ENCODE measurements at places on chromosomes 2 and 18.

GRCh38 chr2:34419856-34420255 lies 820.8 kb upstream of the FAM98A start:
- DNase-seq, result no peak

DNA sequence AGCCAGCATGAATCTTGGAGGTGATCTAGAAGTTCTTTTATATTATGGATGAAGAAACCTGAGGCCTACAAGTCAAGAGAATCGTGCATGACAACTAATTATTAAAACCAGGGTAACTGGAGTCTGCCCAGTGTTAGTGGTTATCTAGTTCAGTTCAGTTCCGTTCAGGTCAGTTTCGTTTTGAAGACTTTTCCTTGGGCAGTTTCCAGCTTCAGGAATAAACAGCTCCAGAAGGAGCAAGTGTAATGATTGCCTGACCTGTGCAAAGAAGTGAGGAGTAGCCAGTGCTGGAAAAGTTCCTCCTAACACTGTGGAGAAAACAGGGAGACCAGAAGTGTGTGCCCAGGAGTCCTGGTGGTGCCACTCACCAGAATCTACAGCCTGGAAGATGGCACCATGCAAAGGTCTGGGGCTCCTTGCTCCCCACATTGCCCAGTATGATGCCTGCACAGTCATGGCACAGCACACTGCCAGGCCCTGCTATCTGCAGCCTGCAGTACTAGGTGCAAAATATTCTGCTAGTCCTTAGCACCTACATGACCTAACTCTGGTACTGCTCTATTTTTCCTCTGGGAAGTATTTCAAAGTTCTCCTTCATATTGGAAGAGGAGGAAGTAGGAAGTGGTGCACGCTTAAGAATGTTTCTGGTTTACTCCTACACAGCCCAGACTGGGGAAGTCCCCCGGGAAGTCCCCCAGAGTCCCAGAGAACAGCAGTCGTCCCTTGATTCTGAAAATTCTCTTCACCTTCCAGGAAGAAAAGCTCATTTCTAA lies 65.8 kb downstream of the SUMO1 start:
- no peak for DNase-seq

DNA sequence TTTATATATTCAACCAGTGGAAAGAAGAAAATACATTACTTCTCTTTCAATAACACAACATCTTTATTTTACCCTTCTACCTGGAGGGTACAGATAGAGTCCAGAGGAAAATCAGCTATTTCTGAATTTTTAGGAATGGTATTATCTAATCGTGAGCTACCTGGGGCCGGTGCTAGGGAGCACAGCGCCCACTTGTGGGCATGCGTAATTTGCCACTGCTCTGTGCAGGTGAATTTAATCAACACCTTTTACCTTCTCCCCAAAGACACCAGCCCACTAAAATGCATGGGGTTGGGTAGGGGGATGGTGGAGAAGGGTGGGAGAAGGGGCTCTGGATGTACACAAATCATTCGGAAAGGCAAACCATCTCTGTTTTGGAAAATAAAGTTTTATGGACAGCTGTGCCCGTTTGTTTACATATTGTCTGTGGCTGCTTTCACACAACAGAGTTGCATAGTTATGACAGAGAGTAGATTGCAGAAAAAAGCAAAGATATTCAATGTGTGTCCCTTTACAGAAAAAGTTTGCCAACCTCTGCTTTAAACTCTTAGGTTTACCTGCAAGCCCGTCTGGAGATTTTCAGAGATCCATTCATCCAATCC lies 51.5 kb upstream of the DCC start:
- DNase-seq, result peak; percentile 58

DNA sequence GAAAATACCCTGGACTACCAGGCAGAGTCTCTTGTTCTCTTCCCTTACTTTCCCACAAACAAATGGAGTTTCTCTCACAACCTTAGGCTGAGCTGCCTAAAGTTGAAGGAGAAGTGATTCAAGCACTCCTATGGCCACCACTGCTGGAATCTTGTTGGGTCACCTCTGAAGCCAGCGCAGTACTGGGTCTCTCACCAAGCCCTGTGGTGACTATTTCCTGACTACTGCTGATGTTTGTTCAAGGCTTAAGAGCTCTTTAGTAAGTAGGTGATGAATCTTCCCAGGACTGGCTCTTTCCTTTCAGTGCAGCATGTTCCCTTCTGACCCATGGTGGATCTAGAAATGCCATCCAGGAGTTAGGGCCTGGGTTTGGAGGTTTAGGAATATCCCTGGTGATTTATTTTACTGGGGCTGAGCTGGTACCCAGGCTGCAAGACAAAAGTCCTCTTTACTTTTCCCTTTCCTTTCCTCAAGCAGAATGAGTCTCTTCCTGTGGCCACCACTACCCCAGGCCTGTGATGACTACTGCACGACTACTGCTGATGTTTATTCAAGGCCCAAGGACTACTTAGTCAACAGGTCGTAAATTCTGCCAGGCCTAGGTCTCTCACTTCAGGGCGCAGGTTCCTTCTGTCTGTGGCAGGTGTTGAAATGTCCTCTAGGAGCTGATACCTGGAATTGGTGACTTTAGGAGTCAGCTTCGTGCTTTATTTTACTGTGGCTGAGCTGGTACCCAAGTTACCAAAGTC lies 121.8 kb downstream of the SLC4A10 start:
- peak; percentile 78 for DNase-seq

DNA sequence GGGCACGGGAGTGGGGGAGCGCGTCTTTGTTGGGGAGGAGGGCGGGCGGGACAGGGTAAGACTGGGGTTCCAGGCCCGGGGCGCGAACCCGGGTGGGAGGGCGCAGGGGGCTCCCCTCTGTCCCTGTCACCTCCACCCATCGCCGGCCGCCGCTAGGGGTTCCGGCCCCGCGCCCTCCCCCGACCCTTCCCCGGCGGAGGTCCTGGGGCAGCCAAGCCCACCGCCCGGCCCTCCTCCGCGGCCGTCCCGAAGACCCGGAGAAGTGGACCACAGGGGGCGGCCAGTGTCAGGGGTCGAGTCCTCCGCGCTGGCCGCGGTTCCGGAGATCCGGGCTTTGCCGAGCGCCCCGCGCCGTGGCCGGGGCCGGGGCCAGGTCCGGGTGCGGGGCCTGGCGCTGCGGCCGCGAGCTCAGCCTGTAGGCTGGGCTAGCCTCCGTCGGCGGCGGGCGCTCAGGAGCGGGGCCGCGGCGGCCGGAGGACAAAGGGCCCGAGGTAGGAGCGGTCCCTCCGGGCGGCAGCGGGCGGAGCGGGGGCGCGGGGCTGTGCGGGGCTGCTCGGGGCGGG lies 16.6 kb upstream of the E2F6 start:
- DNase-seq, result no peak

GRCh38 chr18:6575908-6576307 lies 153.6 kb upstream of the ARHGAP28 start:
- no peak for DNase-seq

GRCh38 chr2:228690681-228691080 lies 509.2 kb upstream of the SPHKAP start:
- no peak for DNase-seq

- DNase-seq, result no peak
Observed at GRCh38 chr2:101478181-101479001, 3.5 kb upstream of the RFX8 start.

- no peak for DNase-seq
Observed at GRCh38 chr18:5456577-5457461, 87.0 kb downstream of the EPB41L3 start.

- no peak for DNase-seq
Observed at GRCh38 chr2:32264422-32265105, at the start of gene NLRC4. Gene NLRC4 (minus strand): TSS chr2:32264886. CDS start chr2:32256775, 8,111 bp downstream.

- DNase-seq, result peak; percentile 73
Observed at GRCh38 chr2:108621087-108621559, 86.9 kb downstream of the LIMS1 start.

Data from PC-3 (cell line).